Dermis microvascular lymphatic vessel endothelial cell (primary cell): ENCODE measurements at places on chromosomes 1 and 21. TPM values are rescaled to one million over a fixed set of nuclear protein-coding genes. Genes with fewer than 3 reads are reported as not detected.

- DNase-seq: no peak
Observed at GRCh38 chr1:171931752-171932151, 90.5 kb downstream of the DNM3 start.

DNA sequence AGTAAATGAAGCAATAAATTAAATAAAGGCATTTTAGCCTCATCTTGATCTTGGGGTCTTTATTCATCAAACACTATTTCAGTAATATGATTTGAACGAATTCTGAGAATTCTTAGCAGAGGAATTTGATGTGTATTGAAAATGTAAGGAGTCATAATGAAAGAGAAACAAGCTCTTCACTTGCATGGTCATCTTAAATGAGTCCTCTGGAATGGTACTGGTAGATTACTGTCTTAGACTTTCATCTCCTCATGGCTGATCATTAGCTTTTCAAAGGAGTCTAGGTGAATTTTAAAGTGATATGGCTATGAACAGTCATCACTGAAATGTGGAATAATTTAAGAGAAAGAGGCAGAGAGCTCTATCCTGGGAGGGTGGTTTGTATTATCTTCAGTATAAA, 30.0 kb downstream of the PRRC2C start:
- no peak for DNase-seq

DNA sequence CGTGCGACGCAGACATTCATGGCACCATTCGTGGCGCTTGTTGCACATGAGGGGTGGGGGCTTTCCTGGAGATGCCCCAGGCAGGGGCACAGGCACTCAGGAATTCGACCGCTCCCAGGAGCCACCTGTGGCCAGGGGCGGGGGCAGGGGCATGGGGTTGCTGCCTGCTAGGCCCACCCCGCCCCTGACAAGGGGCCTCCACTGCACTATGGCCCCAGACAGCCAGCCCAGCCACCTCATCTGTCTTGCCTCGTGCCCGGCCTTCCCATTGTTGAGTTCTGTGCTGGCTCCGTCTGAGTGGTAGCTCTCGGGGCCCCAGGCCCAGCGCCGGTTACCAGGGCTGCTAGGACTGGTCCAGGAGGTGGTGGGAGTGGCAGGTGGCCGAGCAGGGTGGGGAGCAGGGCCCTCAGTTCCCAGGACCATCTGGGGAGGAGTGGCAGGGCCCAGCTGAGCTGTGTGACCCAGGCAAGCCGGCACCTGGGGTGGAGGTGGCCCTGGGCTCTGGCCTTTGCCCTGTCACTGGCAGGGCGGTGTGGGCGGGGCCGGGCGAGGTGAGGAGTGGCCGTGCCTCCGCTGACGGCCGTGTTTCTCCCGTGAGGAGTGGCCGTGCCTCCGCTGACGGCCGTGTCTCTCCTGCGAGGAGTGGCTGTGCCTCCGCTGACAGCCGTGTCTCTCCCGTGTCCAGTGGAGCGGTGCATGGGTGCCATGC, 1.9 kb downstream of the PLCH2 start:
- no peak for DNase-seq

GRCh38 chr1:161705537-161705936, 1.5 kb upstream of the FCRLA start:
- DNase-seq: no peak

- DNase-seq: no peak
Observed at GRCh38 chr1:87064986-87065385, 150.6 kb downstream of the HS2ST1 start.

Gene KRTAP13-2
- not detected in 2 replicates for total RNA-seq

- no peak for DNase-seq
Observed at GRCh38 chr1:202516434-202516877, 168.0 kb downstream of the PPP1R12B start.

DNA sequence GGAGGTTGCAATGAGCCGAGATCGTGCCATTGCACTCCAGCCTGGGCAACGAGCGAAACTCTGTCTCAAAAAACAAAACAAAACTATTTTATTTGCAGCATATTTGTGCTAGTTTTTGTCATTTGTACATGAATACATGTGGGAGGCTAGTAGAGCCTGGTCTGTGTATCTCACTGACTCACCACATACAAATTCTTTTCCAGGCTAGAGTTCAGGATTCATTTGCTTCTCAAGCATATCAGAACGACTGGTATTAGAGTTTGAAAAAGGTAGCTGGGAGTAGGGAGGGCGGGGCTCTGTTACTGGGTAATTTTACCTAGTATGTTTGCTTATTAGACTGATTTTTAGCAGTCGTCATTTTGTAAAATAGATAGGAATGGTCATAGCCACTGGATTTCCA, 4.5 kb upstream of the TOR3A start:
- DNase-seq: no peak

DNA sequence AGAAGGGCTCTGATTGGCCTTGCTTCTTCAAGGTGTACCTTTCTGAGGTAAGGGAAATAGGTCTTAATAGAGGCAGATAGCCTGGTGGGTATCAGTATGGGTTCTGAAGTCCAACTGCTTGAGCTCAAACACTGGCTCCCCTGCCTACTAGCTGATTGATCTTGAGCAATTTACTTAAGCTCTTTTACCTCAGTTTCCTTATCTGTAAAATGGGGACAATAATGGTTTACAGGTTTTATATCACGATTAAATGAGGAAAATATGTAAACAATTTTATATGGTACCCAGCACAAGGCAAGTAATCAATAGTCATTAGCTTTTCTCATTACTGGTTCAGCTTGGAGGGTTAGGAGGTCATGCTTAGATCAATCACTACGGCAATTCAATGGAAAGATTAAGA, 75.8 kb upstream of the VTCN1 start:
- DNase-seq: no peak

DNA sequence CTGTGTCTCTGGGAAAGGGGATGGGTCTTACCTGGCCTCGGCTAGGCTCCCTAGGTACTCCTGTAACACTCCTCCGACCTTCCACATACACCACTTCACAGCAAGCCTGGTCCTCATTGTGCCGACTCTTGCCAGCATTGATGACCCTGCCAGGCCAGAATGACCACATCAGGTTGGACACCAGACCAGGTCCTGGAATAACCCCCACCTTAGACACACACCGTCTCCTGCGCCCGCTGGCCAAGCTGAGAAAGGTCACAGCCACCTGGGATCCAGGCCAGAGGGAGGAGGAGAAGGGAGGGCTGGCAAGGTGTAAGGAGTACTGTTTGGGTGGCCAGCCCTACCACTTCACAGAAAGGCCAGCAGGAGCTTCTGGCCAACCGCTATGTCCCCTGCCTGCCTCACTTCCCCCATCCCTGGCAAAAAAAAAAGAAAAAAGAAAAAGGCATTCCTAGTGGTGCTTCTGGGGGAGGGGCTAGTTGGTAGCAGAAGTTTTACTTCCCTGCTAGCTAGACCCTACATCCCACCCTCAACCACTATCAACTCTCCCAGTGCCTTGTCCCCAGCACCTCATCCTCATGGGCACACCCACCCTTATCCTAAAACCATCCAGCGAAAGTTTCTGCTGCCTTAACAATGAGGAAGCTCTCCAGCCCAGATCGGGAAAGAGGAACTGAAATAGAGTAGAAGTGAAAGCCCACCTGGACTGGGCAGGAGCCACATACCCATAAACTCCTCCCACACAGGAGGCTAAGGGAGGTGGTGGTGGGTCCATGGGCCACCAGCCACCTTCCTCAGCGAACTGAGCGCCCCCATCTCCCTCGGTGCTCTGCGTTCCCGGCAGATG, 1.4 kb downstream of the PPM1J start:
- no peak for DNase-seq

DNA sequence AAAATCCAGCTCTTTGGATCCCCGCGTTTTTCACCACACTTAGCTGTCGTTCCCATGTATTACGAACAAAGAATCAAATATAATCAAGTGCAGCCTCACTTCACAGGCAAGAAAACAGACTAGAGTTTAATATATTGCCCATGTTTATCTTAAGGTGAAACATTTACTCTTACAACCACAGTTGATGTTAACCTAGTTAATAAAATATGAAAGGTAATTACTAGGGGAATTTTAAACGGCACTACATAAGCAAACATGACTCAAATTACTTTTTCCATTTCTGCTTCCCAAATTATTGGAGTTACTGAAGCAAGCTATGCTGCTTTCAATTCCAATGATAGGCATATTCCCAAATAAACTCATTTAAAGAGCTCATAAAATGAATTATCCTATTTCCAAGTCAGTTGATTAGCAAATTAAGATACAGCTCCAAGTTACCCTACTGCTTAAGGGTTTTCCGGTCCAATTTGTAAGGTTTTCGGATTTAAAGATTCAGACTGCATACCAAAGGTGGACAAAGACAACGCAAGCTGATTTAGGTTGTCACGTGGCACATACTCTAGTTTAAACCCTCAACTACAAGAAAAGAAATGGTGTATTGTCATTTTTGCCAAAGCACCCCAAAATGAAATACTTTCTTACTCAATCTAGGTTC, 5.9 kb downstream of the COX20 start:
- DNase-seq: no peak

GRCh38 chr1:231695439-231696255, 69.1 kb downstream of the DISC1 start:
- DNase-seq: no peak

DNA sequence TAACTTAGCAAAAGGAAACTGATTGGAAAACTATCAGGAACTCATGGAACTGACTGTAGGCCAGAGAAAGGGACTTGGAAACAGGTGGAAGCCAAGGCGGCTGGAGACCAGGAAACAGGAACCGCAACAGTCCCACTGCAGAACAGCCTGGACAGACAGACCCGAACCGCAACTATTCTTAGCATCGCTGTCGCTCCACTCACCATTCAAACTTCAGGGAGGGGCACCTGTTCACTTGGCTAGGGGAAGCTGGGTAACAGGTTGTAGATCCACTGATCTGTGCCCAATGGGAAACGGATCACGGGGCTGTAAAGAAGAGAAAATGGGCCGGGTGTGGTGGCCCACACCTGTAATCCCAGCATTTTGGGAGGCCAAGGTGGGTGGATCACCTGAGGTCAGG, 61.9 kb downstream of the CLSTN1 start:
- no peak for DNase-seq

GRCh38 chr1:111214884-111215283, 12.6 kb upstream of the CHI3L2 start:
- DNase-seq: no peak

- no peak for DNase-seq
Observed at GRCh38 chr21:35404247-35404646, 355.1 kb upstream of the RUNX1 start.

Gene HAO2
- total RNA-seq: under 0.01 TPM in 1 of 2 replicates, not detected in the other

DNA sequence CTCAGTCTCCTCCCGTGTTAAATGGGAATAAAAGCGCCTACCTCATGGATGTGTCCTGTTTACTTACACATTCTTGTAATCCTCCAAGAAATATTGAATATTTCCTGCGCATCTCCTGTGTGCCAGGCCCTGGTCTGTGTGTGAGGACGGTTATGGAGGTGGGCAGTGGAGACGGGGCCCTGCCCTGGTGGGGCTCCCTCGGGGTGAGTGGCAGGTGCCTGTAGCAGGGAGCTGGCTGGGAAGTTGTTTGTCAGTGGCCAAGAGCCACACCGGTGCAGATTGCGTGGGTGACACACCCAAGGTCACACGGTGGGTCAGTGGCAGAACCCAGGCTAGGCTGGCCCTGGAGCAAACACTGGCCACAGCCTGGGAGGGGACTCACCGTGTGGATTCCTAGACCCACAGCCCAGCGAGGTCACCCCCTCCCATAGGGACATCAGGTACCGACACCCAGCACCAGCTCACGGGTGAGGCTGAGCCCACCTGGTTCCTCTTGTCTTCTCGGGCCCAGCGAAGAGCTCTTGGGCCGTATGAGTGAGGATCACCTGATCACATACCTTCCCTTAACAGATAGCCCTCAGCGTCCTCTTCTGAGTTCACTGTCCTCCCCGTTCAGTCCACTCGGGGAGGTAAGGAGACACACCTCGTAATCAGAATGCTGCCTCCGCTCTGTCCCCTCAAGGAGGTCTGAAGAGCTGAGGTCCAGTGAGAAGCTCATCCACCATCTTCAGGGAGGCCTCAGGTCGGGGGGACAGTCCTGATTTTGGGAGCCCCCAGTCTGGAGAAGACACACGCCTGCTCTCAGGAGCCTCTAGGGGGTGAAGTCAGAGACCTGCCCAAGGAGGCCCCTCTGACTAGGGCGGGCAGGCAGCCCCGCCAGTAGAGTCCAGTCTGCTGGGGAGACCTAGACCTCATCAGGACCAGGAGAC, 349.6 kb downstream of the MATN1 start:
- no peak for DNase-seq

DNA sequence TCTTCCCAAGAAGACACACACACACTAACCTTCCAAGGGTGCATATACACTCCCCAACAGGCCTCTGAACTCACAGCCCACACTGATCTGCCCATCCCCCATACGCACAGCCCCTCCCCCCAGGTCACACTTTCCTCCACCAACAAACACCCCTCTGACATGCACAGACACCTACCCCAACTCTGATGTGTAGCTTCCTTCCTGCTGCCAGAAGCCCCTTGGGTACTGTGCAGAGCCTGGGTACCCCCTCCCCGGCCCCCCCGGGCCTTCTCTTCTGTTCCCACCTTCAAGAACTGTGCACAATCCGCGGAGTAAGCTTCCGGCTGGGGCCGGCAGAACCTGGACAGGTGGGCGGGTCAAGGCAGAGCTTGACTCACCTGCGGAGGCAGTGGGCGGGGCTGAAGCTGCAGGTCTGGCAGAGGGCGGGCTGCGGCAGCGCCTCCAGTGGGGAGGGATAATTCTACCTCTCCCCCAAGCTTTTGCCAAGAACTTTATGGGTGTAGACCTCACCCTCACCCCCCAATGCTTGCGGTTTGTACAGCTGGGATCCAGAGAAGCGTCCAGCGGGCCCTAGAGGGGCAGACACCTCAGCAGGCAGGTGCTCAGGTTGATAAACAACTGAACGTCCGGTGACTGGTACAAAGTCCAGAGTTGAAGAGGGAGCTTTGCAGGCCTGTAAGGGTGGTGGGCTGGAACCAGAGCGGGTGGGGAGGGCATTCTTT, at the start of gene C1orf210:
TSS of gene C1orf210 (minus strand) at position 313 of the 722 bp plus-strand sequence. CDS start 2,311 bp downstream, outside the sequence.
- no peak for DNase-seq

Gene SLC19A1
- 4.9 and 5.4 TPM in 2 replicates for total RNA-seq

DNA sequence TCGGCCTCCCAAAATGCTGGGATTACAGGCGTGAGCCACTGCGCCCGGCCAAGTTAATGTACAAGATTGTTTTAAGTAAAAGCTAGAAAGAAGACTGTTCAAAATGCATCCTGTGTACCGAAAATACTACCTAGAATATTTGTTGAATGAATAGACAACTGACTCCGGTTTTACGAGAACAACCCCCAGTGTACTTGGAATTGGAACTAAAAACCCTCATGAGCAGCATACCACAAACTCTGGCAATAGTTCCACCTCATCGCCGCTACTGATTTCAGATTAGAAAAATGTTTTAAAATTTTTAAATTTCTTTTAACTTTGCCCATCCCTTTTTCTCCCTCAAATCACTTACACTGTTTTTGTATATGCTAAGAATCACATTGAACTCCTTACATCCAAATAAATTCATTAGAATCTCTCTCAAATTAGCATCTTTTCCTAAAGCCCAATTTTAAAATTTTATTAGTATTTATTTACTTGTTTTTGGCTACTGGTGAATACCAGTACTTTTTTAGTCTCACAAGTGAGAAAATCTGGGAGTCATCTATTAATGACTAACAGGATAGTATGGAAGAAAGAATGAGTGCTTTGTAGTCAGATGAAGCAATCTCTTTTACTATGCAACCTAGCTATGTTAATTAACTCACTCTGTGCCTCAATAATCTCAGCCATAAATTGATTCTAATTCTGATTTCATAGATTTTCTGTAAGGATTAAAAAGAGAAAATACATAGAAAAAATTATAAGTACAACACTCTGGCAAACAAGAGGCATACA, 95.1 kb downstream of the GPATCH2 start:
- no peak for DNase-seq
